GM04503 (cell line): ENCODE measurements at places on chromosomes 12 and 14.
A peak's percentile ranks its signal among the peaks of the same experiment; 100 is the strongest.

- DNase-seq = no peak
These were observed 36.2 kb upstream of the PRMT8 start for GRCh38 chr12:3454780-3455179.

GRCh38 chr12:131903270-131904255, 9.1 kb downstream of the ULK1 start:
- no peak for DNase-seq

- DNase-seq = peak; percentile 78
These were observed 85.1 kb upstream of the AMIGO2 start for GRCh38 chr12:47164724-47165439.

- DNase-seq = no peak
These were observed 308.1 kb upstream of the FLRT2 start for GRCh38 chr14:85221832-85222231.

GRCh38 chr12:45671254-45671653, 58.3 kb upstream of the ARID2 start:
- peak; percentile 42 for DNase-seq

GRCh38 chr12:54126696-54127537, 61.9 kb downstream of the SMUG1 start:
- DNase-seq = no peak
